ENCODE measurements at places on chromosomes 2 and 18.

DNA sequence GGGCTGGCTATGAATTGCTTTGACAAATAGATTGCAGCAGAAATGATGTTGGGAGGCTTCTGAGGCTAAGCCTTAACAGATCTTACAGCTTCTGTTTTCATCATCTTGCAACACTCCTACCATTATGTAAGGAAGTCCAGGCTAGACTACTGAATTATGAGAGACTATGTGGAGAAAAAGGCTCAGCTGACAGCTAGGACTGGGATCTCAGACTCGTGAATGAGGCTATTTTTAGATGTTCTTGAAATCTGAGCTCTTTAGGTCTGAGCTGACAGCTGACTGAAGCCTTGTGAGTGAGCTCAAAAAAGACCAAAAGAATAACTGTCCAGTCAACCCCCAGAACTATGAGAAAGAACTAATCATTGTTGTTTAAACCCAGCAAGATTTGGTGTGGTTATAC is 70.3 kb downstream of the VWC2L start:
- no peak for DNase-seq

DNA sequence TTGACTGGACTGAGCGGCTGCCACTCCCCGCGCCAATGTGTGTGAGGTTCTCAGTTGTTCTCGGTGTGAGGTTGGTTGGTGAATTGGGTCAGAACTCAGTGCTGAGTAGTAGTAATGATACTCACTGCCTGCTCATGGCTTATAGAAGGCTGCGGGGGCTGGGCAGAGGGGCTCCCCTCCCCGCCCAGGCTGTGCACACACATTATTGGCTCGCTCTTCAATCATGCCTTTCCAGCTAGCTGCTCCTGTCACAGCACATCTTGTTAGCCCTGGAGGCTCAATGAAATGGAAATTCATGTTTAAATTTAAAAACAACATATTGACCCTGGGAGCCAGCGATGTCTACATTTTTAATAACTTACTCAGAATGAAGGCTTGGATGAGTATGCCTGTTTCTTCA is 152.8 kb downstream of the CELF4 start:
- no peak for DNase-seq

DNA sequence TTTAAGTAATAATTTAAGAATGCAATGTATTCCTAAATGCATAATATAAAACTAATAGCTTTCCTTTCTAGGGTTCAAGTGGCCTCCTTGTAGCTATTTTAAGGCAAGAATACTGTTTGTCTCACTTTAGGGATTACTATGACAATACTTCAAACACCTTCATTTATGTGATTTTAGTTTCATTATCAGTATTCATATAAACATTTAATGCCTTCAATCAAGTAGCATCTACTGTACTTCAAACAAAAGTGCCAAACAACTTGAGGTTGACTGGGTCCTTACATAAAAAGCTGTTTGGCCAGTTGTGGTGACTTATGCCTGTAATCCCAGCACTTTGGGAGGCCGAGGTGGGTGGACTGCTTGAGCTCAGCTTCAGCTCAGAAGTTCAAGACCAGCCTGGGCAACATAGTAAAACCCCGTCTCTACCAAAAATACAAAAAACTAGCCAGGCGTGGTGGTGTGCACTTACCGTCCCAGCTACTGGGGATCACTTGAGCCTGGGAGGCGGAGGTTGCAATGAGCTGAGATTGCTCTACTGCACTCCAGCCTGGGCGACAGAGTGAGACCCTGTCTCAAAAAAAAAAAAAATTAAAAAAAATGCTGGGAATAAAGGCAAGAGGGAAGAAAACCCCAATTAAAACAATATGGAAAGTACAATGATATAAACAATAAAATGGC is 9.3 kb downstream of the MEX3C start:
- DNase-seq, result no peak

DNA sequence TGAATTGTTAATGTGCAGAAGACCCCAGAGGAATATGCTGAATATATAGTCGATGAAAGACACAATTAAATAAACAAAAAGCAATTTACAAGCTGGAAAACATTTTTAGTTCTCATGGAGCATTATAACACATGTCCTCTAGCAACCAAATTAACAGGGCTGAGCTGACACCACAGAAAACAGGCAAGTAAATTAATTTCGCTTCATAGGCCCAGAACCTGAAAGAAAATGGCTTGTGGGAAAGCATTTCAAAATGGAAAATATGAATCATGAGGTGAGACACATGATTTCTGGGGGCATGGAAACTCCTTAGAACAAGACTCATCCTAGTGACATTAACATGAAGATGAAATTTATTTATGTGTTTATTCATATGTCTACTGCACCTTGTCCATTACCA is 25.0 kb upstream of the RNF152 start:
- no peak for DNase-seq

- no peak for DNase-seq
Observed at GRCh38 chr2:134883552-134884293, 34.9 kb upstream of the CCNT2 start.

DNA sequence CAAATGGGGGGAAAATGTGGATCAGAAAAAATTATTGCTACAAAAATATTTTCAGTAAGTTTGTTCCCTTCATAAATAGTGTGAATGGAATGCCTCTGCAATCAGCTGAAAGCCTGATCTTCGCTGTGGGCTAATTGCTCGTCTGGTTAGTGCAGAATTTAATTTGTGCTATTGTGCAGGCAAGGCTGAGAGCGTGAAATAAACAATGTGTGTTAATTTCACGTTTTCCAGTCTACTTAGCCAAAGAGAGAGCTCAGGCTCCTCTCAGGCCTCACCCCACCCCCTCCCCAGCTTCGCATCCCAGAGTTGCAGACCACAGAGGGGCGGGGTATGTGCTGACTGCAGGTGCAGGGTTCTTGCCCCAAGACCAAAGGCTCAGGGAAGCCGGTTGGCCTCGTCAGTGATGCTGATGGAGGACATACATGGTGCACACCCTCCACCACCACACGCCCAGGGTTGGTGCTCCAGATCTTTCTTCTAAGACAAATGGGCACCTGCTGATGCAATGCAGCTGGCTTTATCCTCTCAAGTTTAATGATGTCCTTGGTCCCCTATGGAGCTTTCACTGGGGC is 302.6 kb upstream of the SLC14A2 start:
- DNase-seq, result no peak

- peak; percentile 19 for DNase-seq
Observed at GRCh38 chr2:60554074-60554645, 706 bp upstream of the BCL11A start.

DNA sequence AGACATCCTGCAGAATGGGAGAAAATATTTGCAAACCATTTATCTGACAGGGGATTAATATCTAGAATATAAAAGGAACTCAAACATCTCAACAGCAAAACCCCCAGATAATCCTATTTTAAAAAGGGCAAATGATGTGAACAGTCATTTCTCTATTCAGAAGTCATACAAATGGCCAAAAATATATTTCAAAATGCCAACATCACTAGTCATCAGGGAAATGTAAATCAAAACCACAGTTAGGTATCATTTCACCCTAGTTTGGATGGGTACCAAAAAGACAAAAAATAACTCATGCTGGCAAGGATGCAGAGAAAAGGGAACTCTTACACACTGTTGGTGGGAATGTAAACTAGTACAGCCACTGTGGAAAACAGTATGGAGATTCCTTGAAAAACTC is 70.0 kb downstream of the TBR1 start:
- no peak for DNase-seq

DNA sequence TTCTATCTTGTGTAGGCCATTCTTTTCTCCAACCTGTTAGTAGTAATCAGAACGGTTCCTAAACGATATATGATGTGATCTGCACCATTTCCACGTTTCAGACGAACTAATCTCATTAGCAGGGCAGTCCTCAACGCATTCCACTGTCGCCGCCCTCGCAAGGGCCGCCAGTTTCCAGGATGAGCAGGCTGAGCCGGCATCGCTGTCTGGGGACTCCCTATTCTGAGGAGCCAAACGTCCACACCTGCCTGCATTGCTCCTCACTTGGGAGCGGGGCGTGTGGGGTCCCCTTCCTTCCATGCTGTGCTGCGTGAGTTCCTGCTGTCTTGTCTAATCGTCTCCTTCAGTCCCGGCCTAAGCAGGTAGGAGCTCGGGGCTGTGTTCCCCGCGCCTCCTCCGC is 76.6 kb downstream of the PSMG2 start:
- DNase-seq, result no peak

GRCh38 chr18:48889981-48890762 is 60.6 kb downstream of the SMAD7 start:
- DNase-seq, result no peak

- DNase-seq, result peak; percentile 29
Observed at GRCh38 chr2:232901736-232902578, 31.9 kb downstream of the SNORC start.

DNA sequence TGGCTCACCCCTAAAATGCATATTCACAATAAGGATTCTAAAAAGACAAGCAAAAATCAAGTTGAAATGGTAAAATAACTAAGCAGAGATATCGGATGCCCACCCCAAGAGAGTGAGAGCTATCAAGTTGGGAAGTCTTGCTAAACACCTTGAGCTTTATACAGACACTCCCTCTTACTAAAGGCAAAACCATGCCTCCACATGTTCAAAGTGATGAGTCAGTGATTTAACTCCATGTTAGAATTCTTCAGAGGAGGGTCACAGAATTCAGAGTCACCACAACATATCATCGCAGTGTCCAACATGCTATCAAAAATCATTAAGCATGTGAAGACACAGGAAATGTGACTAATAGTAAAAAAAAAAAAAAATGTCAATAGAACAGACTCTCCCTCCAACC is 20.6 kb upstream of the ST8SIA3 start:
- DNase-seq, result no peak

- no peak for DNase-seq
Observed at GRCh38 chr18:58541789-58542425, 87.0 kb downstream of the ALPK2 start.

DNA sequence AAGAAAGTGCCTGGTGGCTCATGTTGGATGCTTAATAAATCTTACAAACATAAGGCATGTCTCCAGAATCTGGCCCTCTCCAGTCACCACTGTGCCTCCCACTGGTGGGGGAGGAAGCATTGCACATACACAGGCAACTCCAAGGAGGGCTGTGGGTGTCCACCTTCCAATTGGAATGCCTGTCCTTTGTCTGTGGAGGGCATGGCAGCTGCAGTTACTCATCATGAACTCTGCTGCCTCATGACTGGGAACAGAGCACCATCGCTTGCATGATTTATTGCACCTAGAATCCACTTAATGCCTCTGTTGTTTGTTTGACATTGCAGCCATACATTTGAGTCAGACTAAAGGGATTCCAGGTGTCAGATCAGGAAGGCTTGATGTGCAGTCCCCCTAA is 278.9 kb downstream of the PRKCE start:
- no peak for DNase-seq

GRCh38 chr2:152581360-152581759 is 135.9 kb downstream of the PRPF40A start:
- DNase-seq, result no peak

- no peak for DNase-seq
Observed at GRCh38 chr2:97761192-97761591, 47.8 kb downstream of the ZAP70 start.

DNA sequence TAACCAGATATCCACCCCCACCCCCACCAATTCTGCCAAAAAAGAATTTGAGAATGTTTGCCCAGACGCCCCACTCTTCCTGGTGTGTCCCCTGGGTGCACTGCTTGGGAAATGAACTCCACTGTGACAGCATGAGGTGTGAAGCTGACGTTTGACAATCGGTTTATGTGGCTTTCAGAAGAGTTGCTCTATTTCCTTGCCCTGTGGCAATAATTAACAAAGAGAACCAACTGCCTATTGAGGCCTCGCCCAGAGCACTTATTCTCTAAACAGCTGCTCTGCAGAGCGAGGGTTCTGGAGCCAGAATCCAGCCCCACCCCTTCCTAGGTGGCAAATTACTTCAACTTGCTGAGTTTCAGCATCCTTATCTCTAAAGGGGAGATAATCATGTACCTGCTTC is 115.8 kb upstream of the SIX3 start:
- DNase-seq, result no peak

- no peak for DNase-seq
Observed at GRCh38 chr18:7479756-7480155, 87.4 kb upstream of the PTPRM start.

DNA sequence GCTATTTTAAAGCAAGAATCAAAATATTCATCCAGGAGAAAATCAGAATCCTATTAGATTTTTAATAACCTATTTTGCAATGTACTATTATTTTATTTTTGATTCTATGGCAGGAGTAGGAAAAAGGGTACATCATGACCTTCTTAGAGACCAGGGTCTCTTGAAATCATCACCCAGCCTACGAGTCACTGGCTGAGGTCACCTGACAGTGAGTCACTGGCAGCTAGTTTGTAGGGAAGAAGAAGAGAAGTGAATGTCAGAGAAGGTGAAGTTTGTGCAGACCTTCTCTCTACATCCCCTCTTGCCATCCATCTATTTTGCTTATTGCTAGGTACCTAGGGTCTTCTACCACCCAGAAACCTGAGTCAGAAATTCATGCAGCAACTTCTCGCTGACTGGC is 144.2 kb downstream of the ALK start:
- no peak for DNase-seq

GRCh38 chr2:24993406-24994145 is 21.8 kb upstream of the DNAJC27 start:
- DNase-seq, result no peak

GRCh38 chr18:47975701-47976100 is 45.2 kb upstream of the SMAD2 start:
- DNase-seq, result no peak

- no peak for DNase-seq
Observed at GRCh38 chr2:186991766-186992417, 142.9 kb upstream of the ZSWIM2 start.

DNA sequence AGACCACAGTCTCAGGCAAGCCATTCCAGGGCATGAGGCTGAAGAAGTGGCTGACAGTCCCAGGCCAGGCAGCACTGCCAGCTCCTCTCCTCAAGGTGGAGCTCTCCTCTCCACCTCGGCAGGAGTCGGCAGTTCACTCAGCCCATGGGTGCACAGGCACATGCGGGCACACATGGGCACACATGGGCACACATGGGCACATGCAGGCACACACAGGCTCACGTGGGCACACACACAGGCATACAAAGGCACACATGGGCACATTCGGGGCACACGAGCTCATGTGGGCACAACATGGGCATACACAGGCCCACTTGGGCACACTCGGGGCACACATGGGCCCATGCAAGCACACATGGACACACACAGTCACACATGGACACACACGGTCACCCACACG is 65.3 kb upstream of the TAF1B start:
- peak; percentile 48 for DNase-seq

- no peak for DNase-seq
Observed at GRCh38 chr18:13443552-13443951, 225.0 kb downstream of the LDLRAD4 start.

Measured in K562 (cell line).